ENCODE measurements at places on chromosomes 5 and 9.

DNA sequence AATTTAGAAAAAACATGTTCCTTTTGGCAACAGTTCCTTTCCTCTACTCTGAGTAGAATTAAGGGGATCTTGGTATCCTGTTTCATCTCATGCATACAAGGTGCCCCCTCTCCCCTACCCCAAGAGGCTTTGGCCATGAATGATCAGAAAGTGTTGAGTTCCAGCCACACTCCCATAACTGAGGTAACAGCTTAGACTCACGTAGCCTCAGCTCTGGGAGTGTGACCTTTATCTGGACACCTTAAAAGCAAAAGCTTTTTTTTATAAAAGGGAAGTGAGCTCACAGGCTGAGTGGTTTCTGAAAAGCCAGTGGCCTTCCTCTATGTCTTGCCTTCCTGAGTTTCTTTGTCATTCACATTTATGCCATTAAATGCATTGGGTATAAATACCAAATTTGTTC lies 900 bp upstream of the HAVCR2 start:
- no peak for DNase-seq

- DNase-seq = no peak
Measured at GRCh38 chr9:131826053-131826452, 86.2 kb upstream of the RAPGEF1 start.

DNA sequence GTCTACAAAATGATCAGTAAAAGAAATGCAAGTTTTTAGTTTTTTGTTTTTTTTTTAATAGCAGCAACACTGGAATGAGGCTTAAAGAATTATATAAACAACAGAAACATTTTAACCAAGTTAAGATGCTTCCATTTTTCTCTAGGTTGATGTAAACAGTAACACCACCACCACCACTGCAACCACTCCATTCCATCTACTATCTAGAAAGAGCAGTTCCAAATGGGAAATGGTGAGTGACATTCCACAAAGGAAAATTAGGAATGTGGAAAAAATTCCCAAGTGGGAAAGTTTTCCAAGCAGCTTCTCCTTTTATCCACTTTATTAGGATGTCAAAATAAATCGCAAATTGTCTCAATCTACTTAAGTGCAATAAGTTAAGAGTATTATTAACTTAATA lies 32.6 kb downstream of the SLC38A9 start:
- DNase-seq = peak; percentile 57

DNA sequence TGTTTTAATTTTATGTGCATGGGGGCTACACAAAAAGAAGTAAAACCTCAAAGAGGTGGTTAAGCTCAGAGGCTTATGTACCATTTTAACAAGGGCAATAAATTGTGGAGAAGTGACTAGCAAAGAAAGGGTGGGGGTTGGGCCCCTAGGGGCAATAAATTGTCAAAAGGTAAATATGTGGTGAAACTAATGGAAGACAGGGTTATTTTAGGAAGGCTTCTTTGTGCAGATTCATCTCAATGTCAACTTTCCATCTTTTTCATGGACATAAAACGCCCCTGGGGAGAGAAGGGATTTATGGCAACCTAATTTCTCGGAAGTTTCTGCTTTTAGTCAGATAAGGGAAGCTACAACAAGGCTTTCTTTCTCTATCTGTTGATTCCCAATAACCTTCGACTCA lies 42.5 kb upstream of the GOLM1 start:
- DNase-seq = no peak

DNA sequence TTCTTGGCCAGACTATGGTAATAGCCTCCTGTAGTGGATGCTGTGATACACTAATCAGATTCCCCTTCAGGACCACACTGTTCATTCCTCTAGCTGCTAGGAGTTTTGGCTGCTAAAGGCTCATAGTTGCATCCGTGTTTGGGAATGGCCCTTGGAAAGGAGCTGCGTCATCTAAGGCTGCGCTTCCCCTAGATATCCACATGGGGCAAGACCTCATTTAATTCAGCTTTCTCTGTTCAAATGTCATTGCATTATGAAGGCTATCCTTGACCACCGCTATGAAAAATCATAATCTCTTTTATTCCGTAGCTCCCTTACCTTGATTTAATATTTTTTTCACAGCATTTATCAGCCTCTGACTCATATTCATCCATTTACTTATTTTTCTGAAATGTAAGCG lies 258.3 kb upstream of the NR4A3 start:
- no peak for DNase-seq

DNA sequence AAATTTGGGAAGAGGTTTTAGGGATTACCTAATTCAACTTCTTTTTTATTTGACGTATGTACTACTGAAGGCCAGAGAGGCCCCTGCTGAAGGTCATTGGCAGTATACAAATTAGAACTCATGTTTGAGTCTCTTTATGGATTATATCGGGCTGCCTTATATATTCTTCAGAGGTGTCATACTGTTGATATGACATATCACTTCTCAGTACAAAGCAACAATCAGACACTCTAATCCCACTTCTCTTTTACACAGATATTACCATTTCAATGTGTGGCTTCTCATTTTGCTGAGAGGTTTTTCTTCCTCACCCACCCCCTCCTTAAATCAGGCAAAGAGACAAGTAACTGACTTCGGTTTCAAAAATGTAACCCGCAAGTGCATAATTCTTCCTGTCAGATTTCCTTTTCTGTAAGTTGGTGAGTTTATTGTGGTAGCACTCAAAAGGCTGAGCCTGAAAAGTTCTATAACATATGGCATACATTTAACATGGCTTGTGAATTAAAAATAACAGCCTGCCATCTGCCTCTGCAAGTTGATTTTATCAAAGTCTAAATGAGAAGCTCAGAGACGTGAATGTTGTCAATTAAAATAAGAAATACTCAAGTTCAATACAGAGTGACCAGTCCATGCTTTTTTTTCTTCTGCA lies 163.6 kb upstream of the RORB start:
- DNase-seq = no peak

DNA sequence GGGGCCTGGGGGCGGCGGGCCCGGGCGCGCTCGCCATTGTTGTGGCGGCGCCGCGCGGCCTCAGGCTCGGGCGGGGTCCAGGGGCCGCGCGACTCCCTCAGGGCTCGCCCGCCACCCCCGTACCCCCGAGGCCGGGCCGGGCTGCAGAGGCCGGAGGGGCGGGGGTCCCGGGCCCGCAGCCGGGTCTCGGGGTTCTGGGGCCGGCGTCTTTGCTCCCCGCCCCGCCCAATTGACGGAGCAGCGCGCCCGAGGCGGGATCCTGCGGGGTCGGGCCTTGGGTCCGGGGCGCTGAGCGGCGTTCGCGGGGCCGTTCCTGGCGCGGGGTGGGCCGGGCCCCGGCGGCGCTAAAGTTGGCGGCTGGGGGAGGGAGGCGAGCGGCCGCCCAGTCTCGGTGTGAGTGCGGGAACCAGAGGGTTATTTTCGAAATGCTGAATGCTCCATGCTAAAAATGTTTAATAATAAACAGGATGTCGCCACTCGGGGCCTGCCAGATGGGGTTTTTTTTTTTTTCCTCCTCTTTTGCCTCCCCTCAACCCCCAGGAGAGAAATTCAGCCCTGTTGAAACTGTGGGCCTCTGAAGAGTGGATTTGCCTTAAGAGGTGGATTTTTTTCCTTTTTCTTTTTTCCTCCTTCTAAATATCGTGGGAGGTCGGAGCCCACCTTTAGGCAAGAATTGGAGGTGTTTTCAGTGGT lies 724 bp downstream of the PRRC2B start:
- DNase-seq = no peak

- no peak for DNase-seq
Measured at GRCh38 chr5:816176-816575, 31.6 kb upstream of the ZDHHC11B start.

GRCh38 chr5:119397518-119398380 lies 41.9 kb downstream of the TNFAIP8 start:
- DNase-seq = peak; percentile 79

GRCh38 chr5:102411-103043 lies 10.6 kb downstream of the PLEKHG4B start:
- DNase-seq = peak; percentile 12

DNA sequence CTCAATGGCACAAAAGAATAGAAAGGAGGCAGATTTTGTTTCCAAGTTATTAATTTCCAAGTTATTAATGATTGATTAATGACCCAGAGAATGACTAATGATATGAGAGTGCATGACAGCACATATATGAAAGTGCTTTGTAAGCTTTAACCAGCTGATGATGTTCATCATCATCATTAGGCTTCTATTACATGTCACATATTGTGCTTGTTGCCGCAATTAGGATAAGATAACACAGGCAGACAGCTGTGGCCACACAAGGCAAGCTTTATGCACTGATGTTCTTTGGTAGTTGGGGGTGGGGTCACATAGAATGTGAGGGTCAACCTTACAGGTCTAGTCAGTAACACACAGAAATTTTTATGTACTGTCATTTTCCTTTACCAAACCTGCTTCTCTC lies 219.7 kb downstream of the TRPM3 start:
- DNase-seq = no peak

DNA sequence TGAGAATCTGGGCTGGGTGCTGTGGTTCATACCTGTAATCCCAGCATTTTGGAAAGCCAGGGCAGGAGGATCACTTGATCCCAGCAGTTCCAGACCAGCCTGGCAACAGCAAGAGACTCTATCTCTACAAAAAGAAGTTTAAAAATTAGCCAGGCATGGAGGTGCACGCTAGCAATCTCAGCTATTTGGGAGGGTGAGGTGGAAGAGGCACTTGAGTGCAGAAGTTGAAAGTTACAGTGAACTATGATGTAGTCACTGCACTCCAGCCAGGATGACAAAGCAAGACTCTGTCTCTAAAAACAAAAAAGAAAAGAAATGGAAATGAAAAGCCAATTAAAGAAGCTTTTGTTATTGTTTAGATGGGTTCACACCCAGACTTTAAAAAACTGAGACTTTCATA lies 131.6 kb upstream of the RASA1 start:
- DNase-seq = no peak

- no peak for DNase-seq
Measured at GRCh38 chr5:170333161-170333910, 35.8 kb upstream of the LCP2 start.

GRCh38 chr5:8644377-8644776 lies 775.4 kb downstream of the MTRR start:
- DNase-seq = no peak

GRCh38 chr5:62717301-62717933 lies 138.8 kb downstream of the LRRC70 start:
- no peak for DNase-seq

DNA sequence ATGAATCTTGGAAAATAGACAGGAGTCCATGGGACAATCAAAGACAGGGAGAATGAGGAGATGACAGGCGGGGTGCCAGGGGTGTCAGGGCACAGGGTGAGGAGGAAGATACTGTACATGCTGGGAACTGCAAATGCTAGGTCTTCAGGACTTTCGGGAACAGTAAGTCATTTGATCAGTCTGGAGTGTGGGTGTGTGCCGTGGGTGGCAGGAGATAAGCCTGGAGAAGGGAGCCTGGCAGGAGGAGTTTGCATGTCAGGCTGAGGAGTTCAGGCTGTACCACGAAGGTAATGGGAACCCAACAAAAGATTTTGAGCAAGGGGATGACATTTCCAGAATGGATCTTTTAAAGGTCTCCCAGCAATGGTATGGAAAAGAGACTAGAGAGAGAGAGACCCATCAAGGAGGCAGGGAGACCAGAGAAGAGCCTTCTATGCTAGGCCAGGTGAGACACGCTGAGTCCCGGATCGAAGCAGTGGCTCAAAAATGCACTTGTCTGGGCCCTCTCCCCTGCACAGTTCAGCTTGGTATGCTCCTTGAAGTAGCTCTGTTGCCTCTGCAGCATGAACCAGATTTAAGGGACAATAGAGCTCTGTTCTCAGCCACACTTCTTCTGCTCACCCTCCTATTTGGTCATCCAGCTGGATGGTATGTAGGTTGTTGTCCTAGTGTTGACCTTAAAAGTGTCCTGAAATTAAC lies 77.0 kb upstream of the FER start:
- no peak for DNase-seq

DNA sequence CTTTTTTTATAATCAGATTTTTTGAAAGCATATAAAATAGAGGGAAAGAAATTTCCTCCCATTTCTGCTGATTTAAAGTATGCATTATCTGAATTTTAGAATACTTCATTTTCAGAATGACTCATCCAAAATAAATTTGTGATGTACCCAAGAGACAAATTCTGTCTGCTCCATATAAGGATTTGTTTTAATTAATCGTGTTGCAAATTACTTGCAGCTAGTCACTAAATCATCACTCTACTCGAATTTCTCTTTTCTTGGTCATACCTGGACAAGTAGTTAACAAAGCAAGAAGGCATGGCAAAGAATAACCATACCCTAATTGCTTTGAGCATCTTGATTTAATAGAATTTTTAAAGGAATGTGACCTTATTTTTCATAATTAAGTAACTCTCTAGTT lies 284.1 kb upstream of the GRAMD2B start:
- peak; percentile 25 for DNase-seq

DNA sequence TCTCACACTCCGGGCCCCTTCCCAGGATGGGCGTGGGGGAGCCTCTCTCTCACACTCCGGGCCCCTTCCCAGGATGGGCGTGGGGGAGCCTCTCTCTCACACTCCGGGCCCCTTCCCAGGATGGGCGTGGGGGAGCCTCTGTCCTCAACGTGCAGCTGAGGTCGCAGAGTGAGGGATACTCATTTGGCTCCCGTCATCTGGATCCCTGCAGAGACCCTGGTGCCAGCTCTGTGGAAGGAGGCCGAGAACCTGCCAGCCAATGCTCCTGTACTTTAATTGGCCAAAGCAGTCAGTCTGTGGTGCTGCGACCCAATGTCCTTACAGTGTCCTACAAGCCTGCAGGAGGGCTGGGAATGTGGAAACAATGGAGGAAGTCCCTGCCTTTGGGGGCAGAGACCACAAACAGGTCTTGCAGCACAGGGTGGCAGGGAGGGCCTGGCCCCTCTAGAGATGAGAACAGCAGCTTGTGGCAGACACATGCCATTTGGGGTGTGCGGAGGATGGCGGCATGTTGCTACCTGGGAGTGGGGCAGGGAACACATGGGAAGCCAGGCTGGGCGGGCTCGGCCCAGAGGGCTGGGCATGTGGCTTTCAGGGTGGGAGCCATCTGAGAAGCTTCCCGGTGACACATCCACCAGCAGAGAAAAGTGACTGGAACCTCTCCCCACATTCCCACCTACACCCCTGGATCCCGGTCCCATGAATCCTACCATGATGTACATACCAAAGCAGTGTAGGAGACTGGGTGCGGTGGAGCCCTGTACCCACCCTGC lies 13.6 kb upstream of the MRNIP start:
- DNase-seq = no peak

DNA sequence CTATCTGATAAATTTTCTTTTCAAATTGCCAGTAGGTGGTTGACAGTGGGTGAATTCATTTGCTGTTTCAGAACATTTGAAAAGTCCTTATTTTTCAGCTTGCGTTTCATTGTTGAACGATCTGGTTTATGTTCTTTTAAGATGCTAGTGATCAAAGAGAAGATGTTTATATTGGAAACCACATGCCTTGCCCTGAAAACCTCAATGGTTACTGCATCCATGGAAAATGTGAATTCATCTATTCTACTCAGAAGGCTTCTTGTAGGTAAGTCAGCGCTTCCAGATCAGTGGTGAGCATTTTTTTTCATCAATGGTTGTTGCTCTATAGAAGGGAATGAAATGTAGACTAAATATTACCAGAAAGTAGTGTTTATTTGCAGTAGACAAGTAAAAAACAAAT lies 16.6 kb upstream of the CAVIN4 start:
- no peak for DNase-seq

DNA sequence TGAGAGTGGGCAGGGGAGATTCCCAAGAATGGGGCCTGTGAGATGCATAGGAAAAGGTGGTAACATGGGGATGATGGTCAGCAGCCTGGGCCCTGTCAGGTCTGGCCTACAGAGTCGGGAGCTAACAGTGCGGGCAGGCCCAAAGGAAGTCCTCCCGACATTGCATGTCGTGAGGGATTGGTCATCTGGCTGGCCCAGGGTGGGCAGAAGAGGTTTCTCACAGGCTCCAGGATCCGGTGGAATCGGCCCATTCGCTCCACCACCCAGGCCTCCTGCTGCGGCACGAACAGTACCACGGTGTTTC lies 514 bp downstream of the STOML2 start:
- DNase-seq = no peak

GRCh38 chr5:105695941-105696340 lies 1974.8 kb downstream of the EFNA5 start:
- no peak for DNase-seq
